NCI-H1048 (cell line): ENCODE measurements at places on chromosomes 16 and 17.

- no peak for DNase-seq
Measured at GRCh38 chr17:69967910-69968411, 107.1 kb upstream of the KCNJ16 start.

DNA sequence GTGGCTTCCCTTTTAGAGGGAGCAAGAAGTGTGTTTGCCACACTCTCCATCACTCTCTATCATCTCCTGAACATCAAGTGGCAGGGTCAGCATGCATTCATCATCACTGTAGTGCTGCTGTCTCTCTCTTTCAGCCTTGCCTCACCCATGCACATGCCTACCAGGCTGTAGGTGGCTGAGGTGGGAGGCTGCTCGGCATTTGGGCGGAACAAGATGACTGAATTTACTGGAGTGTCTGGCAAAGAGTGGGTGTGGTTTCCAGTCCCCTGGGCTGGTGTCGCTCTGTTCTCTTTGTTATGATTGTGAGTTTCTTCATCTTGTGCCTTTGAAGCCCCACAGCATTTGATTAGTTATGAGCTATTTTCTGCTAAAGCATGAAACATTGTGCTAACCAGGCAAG is 541.9 kb upstream of the EEF2KMT start:
- no peak for DNase-seq

DNA sequence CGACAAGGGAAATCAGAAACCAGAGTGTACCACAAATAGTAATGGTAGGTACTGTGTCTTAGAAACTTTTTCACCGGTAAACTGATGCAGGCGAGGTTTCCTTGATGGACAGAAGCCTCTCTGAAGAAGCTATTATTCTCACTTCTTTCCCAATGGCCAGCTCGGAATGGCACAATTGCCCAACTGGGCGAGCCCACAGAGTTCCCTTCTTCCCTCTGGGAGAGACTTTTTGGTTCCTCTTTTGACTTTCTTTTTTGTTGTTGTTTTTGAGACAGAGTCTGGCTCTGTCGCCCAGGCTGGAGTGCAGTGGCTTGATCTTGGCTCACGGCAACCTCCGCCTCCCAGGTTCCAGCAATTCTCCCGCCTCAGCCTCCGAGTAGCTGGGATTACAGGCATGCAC is 16.9 kb downstream of the SLC43A2 start:
- no peak for DNase-seq

GRCh38 chr16:89860747-89861304 is 12.6 kb upstream of the TCF25 start:
- no peak for DNase-seq

GRCh38 chr17:10894220-10894619 is 56.3 kb upstream of the PIRT start:
- DNase-seq = no peak

- DNase-seq = no peak
Measured at GRCh38 chr16:28879261-28879840, 1.1 kb downstream of the ATP2A1 start.

DNA sequence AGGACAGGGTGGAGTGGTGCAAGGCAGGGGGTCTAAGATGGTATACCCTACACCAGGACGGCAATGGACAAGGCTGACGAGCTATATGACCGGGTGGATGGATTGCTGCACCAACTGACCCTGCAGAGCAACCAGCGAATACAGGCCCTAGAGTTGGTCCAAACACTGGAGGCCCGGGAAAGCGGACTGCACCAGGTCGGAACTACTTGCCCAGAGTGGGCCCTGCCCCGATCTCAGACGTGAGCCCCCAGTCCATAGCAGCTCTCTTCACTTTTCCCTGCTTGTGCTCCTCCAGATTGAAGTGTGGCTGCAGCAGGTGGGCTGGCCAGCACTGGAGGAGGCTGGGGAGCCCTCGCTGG is 3.1 kb downstream of the PLEKHG4 start:
- DNase-seq = no peak

DNA sequence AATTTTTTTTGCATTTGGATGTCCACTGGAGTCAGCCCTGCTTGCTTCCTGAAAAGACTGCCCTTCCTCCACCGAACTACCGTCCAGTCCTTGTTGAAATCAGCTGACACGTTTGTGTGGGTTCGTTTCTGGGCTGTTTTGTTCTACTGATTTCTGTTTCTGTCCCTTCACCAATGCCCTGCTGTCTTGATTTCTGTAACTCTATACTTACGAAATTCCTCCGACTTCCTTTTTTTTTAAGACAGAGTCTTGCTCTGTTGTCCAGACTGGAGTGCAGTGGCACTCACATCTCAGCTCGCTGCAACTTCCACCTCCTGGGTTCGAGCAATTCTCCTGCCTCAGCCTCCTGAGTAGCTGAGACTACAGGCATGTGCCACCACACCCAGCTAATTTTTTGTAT is 8.4 kb upstream of the GAA start:
- no peak for DNase-seq

DNA sequence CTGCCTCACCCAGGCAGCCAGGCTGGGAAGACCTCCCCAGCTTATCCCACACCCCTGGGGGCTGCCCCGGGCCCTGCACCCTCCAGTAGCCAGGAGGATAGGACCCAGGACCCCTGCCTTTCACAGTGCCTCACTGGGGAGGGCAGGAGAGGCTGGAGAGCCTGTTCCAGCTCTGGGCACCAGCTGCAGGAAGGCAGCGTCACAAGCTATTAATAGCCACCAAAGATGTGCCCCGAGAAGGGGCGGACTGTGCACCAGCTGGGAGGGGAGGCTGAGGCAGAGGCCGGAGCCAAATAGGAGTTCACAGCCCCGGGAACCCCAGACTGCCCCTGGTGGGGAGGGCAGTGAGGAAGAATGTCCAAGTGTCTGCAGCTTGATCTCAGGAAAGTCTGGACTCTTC is 8.8 kb downstream of the SBK1 start:
- no peak for DNase-seq

DNA sequence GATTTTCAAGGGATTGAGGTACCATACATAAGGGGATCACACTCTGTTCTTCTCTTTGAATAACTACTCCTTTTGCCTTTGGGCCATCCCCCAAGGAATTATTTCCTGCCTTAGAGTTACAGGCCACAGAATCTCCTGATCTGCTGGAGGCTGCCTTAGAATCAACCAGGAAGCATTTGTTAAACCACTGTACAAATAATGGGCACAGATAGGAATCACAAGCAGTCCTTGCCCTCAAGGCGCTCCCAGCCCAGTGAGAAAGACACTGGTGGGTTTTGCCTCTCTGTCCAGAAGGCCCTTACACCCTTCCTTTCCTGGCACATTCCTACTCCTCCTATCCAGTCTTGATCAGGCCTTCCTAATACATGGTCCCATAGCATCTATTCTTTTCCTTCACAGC is 45.9 kb downstream of the MRTFB start:
- DNase-seq = no peak

GRCh38 chr16:55000595-55000994 is 69.9 kb downstream of the IRX5 start:
- no peak for DNase-seq

DNA sequence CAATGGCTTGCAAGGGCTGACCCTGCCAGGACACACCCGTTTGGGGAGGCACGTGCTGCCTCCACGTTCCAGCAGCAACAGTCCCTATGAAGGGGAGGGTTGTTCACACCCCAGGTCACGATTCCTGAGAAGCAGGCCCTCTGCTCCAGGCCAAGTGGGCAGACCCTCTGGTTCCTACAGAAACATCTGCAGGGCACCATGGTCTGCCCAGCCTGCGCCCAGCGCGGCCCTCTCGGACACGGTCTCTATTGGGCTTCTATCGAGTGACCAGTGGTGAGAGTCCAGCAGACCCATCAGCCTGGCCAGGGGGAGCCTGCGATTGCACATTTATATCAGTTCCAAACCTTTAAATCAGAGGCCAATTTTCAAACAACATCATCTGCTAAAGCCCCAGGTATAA is 128.3 kb downstream of the ZNF423 start:
- no peak for DNase-seq

- DNase-seq = no peak
Measured at GRCh38 chr16:641326-642188, at the start of gene MCRIP2. Gene MCRIP2, plus strand, starts transcription at chr16:641828. Its CDS starts 164 bp downstream, at chr16:641992.
